SJSA1 (cell line): ENCODE measurements at places on chromosomes 2 and 18.

DNA sequence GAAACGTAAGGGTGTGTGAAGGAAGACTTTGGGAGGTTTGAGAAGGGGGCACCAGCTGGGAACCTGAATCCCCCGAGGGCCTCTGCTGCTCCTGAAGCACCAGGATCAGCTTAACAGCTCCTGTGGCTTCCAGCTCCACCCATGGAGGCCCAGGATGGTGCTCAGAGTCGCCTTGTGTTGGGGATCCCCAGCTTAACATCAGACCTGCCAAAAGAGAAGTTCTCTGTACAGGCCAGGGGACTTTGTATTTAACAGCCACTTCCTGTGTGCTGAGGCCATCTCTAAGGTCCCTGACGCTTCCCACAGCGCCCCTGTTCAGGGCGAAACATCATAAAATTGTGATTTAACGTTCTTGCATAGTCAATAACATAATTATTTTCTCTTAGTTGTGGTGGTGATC, 77.5 kb downstream of the NCK2 start:
- no peaks in the 10 kb centered on the region for H3K27me3 ChIP-seq
- no peaks in the 10 kb centered on the region for H3K4me1 ChIP-seq
- DNase-seq = no peak
- H3K27ac ChIP-seq = no peak overlapping the region

GRCh38 chr18:79260510-79260909, 135.2 kb upstream of the NFATC1 start:
- H3K27ac ChIP-seq = no peak overlapping the region
- no peaks in the 10 kb centered on the region for H3K27me3 ChIP-seq
- DNase-seq = no peak
- H3K4me3 ChIP-seq = no peak overlapping the region
- H3K4me1 ChIP-seq = no peaks in the 10 kb centered on the region

DNA sequence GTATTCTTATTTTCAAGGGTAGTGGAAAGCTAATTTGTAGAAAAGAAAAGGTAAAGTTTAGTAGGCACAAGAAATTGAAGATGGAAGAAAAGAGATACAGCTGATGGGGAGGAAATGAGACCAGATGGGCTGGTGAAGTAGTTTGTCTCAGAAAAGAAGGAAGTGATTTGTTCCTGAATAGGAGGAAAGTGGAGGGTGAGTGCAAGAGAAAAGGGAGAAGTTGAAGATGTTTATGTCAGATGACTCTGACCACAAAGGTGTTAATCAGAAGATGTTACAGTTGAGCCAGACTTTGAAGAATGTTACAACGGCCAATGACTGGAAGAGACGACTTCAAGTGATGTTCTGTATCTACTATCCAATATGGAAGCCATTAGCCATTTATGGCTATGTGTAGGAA, 21.2 kb downstream of the ZSCAN30 start:
- no peaks in the 10 kb centered on the region for H3K36me3 ChIP-seq
- H3K4me3 ChIP-seq = no peak overlapping the region
- DNase-seq = no peak
- H3K27ac ChIP-seq = no peak overlapping the region

- peaks cover 18% of the 10 kb centered on the region for H3K4me1 ChIP-seq
- peak overlapping the region; percentile 78 for H3K27ac ChIP-seq
- no peaks in the 10 kb centered on the region for H3K36me3 ChIP-seq
- no peaks in the 10 kb centered on the region for H3K27me3 ChIP-seq
- no peak for DNase-seq
These were observed 82.0 kb upstream of the SLC66A3 start for GRCh38 chr2:11073251-11073650.

GRCh38 chr2:206154197-206154596, 5.0 kb downstream of the NDUFS1 start:
- H3K4me1 ChIP-seq = peaks cover 13% of the 10 kb centered on the region
- DNase-seq = no peak
- H3K27ac ChIP-seq = no peak overlapping the region
- no peaks in the 10 kb centered on the region for H3K27me3 ChIP-seq
- H3K36me3 ChIP-seq = peaks cover 47% of the 10 kb centered on the region

GRCh38 chr2:71748227-71748626, 294.9 kb downstream of the DYSF start:
- H3K27me3 ChIP-seq = no peaks in the 10 kb centered on the region
- H3K4me1 ChIP-seq = peaks cover 66% of the 10 kb centered on the region
- H3K4me3 ChIP-seq = no peak overlapping the region
- no peaks in the 10 kb centered on the region for H3K36me3 ChIP-seq
- H3K27ac ChIP-seq = peak overlapping the region; percentile 28; the same call in 1 of the 2 replicates

- H3K4me1 ChIP-seq = peaks cover 20% of the 10 kb centered on the region
- no peak overlapping the region for H3K4me3 ChIP-seq
- no peak for DNase-seq
- no peaks in the 10 kb centered on the region for H3K36me3 ChIP-seq
- peak overlapping the region; percentile 64 for H3K27ac ChIP-seq
- no peaks in the 10 kb centered on the region for H3K27me3 ChIP-seq
These were observed 88.0 kb upstream of the RAB27B start for GRCh38 chr18:54740136-54740846.

DNA sequence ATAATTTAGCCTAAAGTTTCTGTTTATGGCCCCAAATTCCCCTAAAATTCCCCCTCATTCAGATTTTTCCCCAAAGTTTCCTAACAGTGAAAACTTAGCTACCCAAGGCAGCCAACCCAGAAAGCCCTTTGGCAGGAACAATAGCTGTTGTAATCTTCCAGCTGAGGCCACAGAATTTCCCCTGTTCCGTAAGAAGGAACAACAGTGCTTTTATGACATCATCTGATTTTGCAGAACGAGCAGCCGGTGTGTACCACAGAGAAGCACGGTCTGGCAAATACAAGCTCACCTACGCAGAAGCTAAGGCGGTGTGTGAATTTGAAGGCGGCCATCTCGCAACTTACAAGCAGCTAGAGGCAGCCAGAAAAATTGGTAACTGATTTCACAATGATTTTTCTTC, 6.3 kb downstream of the TNFAIP6 start:
- H3K4me1 ChIP-seq = no peaks in the 10 kb centered on the region
- H3K27me3 ChIP-seq = no peaks in the 10 kb centered on the region
- no peak for DNase-seq
- H3K36me3 ChIP-seq = no peaks in the 10 kb centered on the region
- no peak overlapping the region for H3K4me3 ChIP-seq

DNA sequence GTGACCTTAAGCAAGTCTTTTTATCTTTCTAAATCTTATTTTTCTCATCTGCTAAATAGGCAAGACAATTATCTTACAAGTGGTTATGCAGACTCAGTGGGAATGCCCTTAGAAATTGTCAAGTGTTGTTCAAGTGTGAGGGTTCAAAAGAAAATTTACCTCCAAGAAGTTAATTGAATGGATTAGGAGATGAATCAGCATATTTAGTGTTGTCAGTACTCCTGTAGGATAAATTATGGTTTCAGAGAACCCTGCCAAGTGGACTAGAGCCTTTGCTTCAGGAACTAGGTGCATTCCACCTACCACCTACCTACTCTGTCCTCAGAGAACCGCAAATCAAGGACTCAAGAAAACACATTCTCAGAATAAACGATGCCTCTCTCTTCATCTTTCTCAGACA, 69.8 kb upstream of the KCTD1 start:
- no peak for DNase-seq
- H3K4me1 ChIP-seq = peaks cover 10% of the 10 kb centered on the region
- H3K27ac ChIP-seq = no peak overlapping the region
- no peaks in the 10 kb centered on the region for H3K27me3 ChIP-seq

GRCh38 chr2:195319112-195319460, 337.9 kb upstream of the SLC39A10 start:
- DNase-seq = peak; percentile 70
- H3K27ac ChIP-seq = peak overlapping the region; percentile 90
- H3K4me3 ChIP-seq = no peak overlapping the region
- H3K36me3 ChIP-seq = no peaks in the 10 kb centered on the region
- H3K27me3 ChIP-seq = no peaks in the 10 kb centered on the region

DNA sequence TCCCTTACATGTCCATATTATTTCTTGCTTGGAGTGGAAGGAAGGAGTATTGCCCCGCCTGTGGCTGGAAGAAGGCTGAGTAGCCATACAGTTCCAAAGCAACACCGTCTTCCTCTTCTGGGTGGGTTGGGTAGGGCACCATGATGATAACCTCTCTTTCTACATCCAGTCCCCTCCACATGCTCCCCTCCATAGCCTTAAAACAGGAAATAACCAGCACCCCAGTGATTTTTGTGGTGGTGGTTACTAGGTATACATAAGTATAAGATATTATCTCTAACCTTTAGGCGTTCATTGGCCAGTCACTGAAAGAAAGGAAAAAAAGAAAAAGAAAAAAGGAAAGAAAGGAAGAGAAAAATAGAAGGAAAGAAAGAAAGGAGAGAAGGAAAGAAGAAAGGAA, 63.1 kb downstream of the CXCR4 start:
- no peak overlapping the region for H3K27ac ChIP-seq
- peaks cover 3% of the 10 kb centered on the region for H3K4me1 ChIP-seq
- no peak for DNase-seq
- no peaks in the 10 kb centered on the region for H3K36me3 ChIP-seq

GRCh38 chr2:131413148-131413747, 49.3 kb upstream of the RAB6D start:
- peaks cover 54% of the 10 kb centered on the region for H3K27me3 ChIP-seq
- DNase-seq = peak; percentile 34
- H3K4me3 ChIP-seq = no peak overlapping the region
- no peaks in the 10 kb centered on the region for H3K36me3 ChIP-seq
- no peak overlapping the region for H3K27ac ChIP-seq
- no peaks in the 10 kb centered on the region for H3K4me1 ChIP-seq

- H3K27ac ChIP-seq = peak overlapping the region; percentile 90
- peaks cover 37% of the 10 kb centered on the region for H3K36me3 ChIP-seq
- no peak for DNase-seq
- H3K4me1 ChIP-seq = peaks cover 38% of the 10 kb centered on the region
- H3K27me3 ChIP-seq = no peaks in the 10 kb centered on the region
- peak overlapping the region; percentile 97 for H3K4me3 ChIP-seq
These were observed 637 bp upstream of the SFT2D3 start for GRCh38 chr2:127700527-127701192.

GRCh38 chr2:160028431-160029269, 33.8 kb downstream of the PLA2R1 start:
- no peaks in the 10 kb centered on the region for H3K36me3 ChIP-seq
- H3K4me1 ChIP-seq = peaks cover 9% of the 10 kb centered on the region
- no peak overlapping the region for H3K4me3 ChIP-seq

GRCh38 chr2:172555522-172556283, at the start of gene PDK1:
PDK1 (plus strand) TSS chr2:172556090; CDS start chr2:172556151, 61 bp downstream.
- H3K4me1 ChIP-seq = peaks cover 24% of the 10 kb centered on the region
- H3K36me3 ChIP-seq = peaks cover 4% of the 10 kb centered on the region
- peak; percentile 98 for DNase-seq
- H3K27me3 ChIP-seq = no peaks in the 10 kb centered on the region
- peak within 1 kb of the TSS; percentile 83 for H3K4me3 ChIP-seq

DNA sequence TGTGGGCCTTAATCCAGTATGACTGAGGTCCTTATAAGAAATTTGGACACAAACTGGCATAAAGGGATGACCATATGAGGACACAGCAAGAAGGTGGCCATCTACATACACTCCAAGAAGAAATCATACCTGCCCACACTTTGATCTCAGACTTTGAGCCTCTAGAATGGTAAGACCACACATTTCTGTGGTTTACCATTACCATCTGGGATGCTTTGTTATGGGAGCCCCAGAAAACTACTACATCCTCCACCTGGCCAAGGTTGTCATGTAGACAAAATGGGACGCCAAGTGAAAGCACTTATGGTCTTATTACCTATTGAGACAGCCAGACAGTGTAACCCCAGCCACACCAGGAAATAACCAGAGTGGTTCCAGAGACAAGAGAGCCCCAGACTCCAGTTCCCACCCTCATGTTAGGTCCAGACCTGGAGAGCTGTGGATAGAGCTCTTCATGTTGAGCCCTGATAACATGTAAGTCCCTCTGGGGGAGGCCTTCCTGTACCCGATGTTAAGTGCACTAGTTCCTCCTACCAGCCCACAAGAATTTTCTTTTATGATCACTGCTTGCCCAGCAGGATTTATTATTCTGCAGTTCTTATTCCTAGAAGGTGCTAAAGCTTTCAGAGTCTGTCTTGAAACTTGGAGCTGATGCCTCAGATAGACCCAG, 4.6 kb upstream of the ADD2 start:
- H3K4me3 ChIP-seq = no peak overlapping the region
- no peak for DNase-seq
- H3K27ac ChIP-seq = no peak overlapping the region
- H3K4me1 ChIP-seq = peaks cover 3% of the 10 kb centered on the region
- no peaks in the 10 kb centered on the region for H3K36me3 ChIP-seq

DNA sequence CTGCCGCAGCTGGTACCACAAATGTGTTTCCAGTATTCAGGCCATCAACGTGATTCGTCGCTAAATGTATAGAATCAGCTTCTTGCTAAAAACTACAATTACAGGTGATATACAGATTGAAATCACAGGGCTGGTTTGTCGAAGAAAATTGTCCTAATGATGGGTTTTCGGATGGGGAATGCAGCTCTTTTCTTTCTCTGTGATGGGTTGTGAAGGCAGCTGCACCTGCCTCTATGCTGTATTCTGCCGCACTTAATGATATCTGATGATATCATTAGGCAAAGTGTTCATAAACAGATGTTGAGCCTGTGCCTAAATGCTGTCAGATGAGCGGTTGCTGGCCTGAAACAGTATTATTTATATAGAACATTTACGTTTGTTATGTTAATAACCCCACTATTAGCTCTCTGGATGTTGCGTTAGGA, 218.1 kb downstream of the ARHGAP15 start:
- no peaks in the 10 kb centered on the region for H3K36me3 ChIP-seq
- no peak for DNase-seq
- H3K4me3 ChIP-seq = no peak overlapping the region
- peaks cover 4% of the 10 kb centered on the region; the same call in 1 of the 2 replicates for H3K27me3 ChIP-seq
- H3K27ac ChIP-seq = no peak overlapping the region
